ENCODE measurements at places on chromosomes 12 and 14. TPM values are rescaled to one million over a fixed set of nuclear protein-coding genes. Genes with fewer than 3 reads are reported as not detected.

DNA sequence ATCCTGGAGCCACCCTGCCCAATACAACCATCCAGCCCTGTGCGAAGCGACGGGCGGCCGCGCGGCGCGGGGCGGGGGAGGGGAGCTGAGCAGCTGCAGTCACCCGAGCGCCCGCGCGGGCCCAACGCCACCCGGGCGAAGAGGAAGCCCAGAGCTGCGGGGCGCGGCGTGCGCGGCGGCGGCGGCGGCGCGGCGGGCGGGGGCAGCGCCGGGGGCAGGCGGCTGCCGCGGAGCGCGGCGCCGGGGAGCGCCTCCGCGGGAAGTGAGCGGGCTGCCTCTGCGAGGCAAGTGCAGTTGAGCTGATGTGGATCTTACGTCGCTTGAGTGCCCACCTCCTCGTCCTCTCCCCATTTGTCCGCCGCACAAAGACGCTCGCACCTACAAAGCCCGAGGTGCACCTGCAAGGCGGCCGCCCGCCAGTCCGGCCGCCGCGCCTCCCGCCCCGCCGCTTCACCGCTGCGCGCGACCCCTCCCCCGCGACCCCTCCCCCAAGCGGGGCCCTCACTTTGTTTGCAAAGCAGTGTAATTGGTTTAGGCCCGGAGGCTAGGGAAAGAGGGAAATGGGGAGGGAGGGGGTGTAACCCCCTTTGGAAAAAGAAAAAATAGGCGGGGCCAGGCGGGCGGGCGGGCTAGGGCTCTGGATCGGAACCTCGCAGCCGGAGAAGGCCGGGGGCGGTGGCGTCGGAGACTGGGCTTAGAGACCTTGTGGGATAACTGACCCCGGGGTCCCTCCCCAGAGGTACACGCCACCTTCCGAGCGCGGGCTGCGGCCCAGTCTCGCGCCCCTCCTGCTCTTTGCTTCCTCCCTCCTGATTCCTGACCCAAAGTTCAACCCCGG, at the start of the genes FOXA1 and TTC6:
FOXA1 (minus strand) TSS at position 279 of the 838 bp plus-strand sequence; CDS start at position 2, 277 bp downstream.
TTC6 (plus strand) TSS at position 659 of the 838 bp plus-strand sequence. CDS start 26,436 bp downstream, outside the sequence.
- H3K36me3 ChIP-seq = no peaks in the 10 kb centered on the region
- H3K27ac ChIP-seq = no peak within 1 kb of the TSS
- peaks cover 51% of the 10 kb centered on the region for H3K4me1 ChIP-seq
- H3K4me3 ChIP-seq = peak within 1 kb of the TSS; percentile 81
- peaks cover 82% of the 10 kb centered on the region for H3K27me3 ChIP-seq

DNA sequence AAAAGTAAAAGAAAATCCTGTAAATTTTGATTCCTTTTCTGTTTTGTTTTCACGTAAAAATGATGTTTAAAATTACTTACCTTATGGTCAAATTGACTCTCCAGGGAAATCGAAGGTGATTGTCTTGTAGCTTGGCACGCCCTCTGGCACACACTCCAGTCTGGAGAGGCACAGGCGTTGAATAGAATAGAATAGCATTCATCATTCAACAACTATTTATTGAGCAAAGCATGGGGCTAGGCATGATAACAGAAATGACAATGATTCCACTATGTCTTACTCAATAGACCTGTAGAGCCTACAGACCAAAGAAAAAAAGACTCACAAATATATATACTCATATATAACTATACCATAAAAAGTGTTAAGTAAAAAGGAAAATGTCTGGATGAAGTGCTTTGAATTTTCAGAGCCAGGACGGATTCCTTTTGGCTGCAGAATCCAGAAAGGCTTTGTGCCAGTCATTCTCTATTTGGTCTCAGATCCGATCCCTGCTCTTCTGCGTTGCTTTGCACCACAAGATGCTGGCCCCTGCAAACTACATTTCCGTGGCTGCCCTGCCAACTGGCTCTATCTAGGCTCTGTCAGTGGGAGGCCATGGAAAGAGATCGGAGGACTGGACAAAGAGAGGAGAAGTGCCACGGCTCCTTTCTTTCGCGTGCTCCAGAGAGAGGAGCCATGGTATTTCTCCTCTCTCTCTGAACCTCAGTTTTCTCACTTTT, 231.8 kb downstream of the CRADD start:
- DNase-seq = no peak
- H3K27me3 ChIP-seq = no peaks in the 10 kb centered on the region
- H3K4me1 ChIP-seq = peaks cover 26% of the 10 kb centered on the region
- no peak overlapping the region for H3K27ac ChIP-seq

The ITGB7 gene
- 0.83 TPM for total RNA-seq

DNA sequence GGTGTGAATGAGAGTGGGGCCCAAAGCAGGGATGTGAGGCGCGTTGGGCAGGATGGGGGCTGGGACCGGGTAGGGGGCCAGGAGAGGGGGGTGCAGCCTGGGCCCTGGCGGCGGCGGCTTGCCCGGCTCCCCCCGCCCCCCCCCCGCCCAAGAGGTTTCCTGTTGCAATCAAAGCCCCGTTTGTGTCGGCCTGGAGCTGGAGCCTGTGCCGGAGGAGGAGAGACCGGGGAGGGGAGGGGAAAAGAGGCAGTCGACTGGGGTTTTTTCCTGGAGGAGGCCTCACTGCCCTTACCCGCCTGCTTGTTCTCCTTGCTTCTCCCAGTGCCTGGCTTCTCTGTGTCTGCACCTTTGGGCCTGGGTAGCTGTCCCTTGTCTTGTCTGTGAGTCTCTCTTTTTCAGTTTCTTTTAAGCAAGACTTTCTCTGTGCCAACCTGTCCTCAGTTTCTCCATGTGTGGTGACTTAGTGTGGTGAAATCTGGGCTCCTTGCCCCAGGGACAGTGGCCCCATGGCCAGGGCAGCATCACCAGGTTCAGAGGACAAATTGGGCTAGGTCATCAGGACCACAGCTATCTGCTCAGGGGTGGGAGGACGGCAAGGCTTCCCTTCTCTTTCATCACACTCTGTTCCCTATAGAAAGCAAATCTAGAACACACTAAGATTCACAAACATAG, 8.5 kb downstream of the RARG start:
- no peak for DNase-seq
- peaks cover 4% of the 10 kb centered on the region for H3K36me3 ChIP-seq
- peak overlapping the region; percentile 29 for H3K4me3 ChIP-seq
- no peaks in the 10 kb centered on the region for H3K27me3 ChIP-seq
- H3K4me1 ChIP-seq = peaks cover 67% of the 10 kb centered on the region

- H3K4me3 ChIP-seq = no peak overlapping the region
- peaks cover 30% of the 10 kb centered on the region for H3K27me3 ChIP-seq
- no peak overlapping the region for H3K27ac ChIP-seq
- no peaks in the 10 kb centered on the region for H3K36me3 ChIP-seq
- no peak for DNase-seq
These were observed 394.0 kb upstream of the SYT1 start for GRCh38 chr12:78470354-78471195.

DNA sequence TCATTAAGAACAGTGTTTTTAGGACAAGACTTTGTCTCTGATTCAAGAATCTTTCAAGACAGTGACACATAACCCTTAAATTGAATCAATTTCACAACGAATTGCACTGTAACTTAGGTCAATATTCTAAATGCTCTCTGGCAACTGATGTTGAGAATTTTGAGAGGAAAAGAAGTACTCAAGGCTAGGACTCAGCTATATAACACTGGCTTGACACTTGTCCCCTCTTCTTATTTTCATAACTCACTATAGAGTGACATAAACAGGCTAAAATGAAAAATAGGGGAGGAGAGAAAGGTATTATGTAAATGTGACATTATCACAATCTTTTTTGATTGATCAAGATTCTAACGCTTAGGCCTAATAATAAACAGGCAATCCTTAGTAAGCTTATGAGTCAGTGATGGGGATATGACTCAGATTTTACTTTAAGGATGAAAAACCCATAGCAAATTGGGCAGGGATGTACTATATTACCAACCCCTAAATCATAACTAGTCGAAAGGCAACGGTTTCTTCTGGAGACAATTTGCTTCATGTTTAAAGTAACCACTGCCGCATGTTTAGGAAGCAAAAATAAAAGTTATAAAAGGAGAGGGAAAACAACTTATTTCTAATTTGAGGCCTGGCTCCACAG, 10.9 kb downstream of the BTG1 start:
- no peaks in the 10 kb centered on the region for H3K27me3 ChIP-seq
- no peak overlapping the region for H3K4me3 ChIP-seq

The LTBP2 gene
- 377 TPM for total RNA-seq

The DDN gene
- total RNA-seq = 0.08 TPM

GRCh38 chr12:25970082-25970481, 11.6 kb downstream of the RASSF8 start:
- no peak for DNase-seq
- peaks cover 55% of the 10 kb centered on the region for H3K4me1 ChIP-seq
- H3K27ac ChIP-seq = no peak overlapping the region
- no peak overlapping the region for H3K4me3 ChIP-seq

- H3K27me3 ChIP-seq = no peaks in the 10 kb centered on the region
- DNase-seq = no peak
These were observed 33.9 kb downstream of the PLCZ1 start for GRCh38 chr12:18703911-18704310.

GRCh38 chr12:6430124-6430989, 14.4 kb upstream of the CD27 start:
- peak overlapping the region; percentile 93 for H3K27ac ChIP-seq
- no peaks in the 10 kb centered on the region for H3K36me3 ChIP-seq
- H3K4me1 ChIP-seq = peaks cover 21% of the 10 kb centered on the region
- no peaks in the 10 kb centered on the region for H3K27me3 ChIP-seq

GRCh38 chr12:26046906-26047305, 77.9 kb downstream of the BHLHE41 start:
- H3K4me3 ChIP-seq = no peak overlapping the region
- no peak for DNase-seq
- H3K4me1 ChIP-seq = peaks cover 31% of the 10 kb centered on the region
- no peak overlapping the region for H3K27ac ChIP-seq
- H3K27me3 ChIP-seq = no peaks in the 10 kb centered on the region
- H3K36me3 ChIP-seq = no peaks in the 10 kb centered on the region

The SMIM41 gene
- total RNA-seq = not detected

The PGAM5 gene
- total RNA-seq = 24.5 TPM

DNA sequence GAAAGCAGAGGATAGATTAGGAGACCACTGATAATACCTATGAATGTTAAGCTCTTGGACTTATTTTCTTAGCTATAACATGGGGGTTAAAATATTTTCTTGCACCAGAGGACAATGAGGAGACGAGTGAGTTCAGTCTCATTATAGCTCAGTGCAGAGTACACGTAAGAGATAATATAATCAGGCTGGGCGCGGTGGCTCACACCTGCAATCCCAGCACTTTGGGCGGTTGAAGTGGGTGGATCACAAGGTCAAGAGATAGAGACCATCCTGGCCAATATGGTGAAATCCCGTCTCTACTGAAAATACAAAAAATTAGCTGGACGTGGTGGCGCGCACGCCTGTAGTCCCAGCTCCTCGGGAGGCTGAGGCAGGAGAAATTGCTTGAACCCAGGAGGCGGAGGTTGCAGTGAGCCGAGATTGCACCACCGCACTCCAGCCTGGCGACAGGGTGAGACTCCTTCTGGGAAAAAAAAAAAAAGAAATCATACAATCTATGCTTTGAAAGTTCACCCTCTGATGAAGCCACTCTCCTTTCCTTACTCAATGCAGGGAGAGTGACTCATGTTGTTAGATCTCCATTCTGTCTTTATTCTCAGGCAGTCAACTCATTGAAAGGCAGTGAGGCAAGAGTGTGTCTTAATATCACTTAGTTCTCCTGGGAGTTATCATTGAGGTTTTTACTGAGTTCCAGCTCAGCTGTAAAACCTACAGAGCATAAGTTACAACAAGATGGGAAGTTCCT, 134.2 kb downstream of the SYNE2 start:
- H3K36me3 ChIP-seq = peaks cover 3% of the 10 kb centered on the region
- no peaks in the 10 kb centered on the region for H3K4me1 ChIP-seq
- no peak overlapping the region for H3K4me3 ChIP-seq
- DNase-seq = no peak
- H3K27ac ChIP-seq = no peak overlapping the region
- H3K27me3 ChIP-seq = no peaks in the 10 kb centered on the region

The OR4K5 gene
- not detected for total RNA-seq

The OR4Q2 gene
- total RNA-seq = not detected
